Stimulated activated CD8-positive, alpha-beta memory T cell treated with anti-CD3 and anti-CD28 coated beads, Interleukin-12 subunit alpha, Interleukin-12 subunit beta, amount 100 ng/mL, for 4 hours (primary cell): ENCODE measurements at places on chromosomes 11 and 22.

DNA sequence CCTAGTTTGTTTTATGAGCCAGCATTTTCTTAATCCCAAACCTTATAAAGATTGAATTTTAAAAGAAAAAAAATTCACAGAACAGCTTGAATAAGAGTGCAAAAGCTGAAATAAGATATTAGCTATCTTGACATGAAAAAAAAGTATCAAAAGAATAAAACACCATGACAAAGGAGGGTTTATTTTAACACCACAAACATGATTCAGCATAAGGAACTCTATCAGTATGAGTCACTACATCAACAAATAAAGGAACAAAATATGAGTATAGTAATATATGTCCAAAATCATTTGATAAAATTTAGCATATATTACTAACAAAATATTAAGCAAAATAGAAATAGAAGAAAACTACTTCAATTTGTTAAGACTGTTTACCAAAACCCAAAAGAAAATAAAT lies 9.6 kb upstream of the LMO1 start:
- no peak for DNase-seq

DNA sequence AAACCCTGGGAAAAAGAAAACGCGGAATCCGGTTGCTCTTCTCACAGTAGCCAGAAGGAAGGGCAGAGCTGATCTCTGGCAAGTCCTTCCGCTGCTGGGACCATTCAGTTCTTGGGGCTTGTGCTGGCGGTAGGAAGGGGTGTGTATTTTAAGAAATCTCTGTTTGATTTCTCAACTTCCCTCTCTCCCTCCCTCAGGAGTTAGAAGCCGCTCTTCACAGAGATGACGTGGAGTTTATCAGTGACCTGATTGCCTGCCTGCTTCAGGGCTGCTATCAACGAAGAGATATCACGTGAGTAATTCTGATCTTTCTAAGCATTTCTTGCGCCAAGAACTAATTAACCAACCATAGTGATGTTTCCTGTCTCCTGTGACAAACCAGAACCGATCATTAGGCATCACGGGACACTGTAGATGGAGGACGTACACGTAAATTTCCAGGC lies 85.9 kb upstream of the SLC25A18 start:
- DNase-seq: no peak

GRCh38 chr11:65390099-65390941 lies 3.9 kb downstream of the FRMD8 start:
- no peak for DNase-seq

DNA sequence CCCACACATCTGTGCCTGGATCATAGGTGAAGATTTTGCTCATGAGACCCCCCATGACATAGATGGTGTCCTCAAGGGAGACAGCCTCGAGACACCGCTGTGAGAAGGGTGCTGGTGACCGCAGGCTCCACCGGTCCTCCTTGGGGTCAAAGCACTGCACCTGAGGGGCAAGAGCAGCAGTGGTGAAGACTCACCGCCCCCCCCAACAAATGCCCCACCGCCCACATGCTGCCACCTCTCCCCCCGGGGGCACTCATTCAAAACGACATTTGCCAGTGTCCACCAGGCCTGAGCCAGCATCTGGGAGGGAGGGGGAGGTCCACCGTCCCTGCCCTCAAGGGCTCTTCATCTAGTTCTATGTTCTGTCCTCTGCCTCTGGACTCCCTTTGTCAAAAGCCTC lies 9.3 kb downstream of the KLHL35 start:
- DNase-seq: no peak

GRCh38 chr11:130188585-130189347 lies 29.2 kb downstream of the ST14 start:
- DNase-seq: no peak

GRCh38 chr11:17020831-17021230 lies 6.6 kb upstream of the PLEKHA7 start:
- no peak for DNase-seq

GRCh38 chr11:121965330-121965729 lies 150.7 kb downstream of the BLID start:
- no peak for DNase-seq

- DNase-seq: no peak
Measured at GRCh38 chr11:46337626-46338345, 9.5 kb upstream of the DGKZ start.

DNA sequence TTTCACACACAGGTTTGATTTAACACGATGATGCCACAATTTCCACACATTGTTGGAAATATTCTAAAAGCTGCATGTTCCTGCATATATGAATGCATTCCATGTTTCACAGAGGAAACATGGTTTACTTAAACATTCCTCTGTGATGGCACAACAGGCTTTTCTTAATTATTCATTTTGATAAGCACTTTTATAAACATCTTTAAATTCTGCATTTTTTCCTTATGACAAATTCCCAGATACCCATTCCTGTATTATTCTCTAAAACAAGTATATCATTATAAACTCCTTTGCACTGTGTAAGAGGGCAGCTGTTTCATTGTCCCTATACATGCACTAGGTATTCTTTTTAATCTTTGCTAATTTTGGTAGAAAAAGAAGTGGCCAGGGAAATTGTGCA lies 532.3 kb downstream of the SOX6 start:
- DNase-seq: no peak

GRCh38 chr22:26565181-26565580 lies 24.8 kb downstream of the TPST2 start:
- DNase-seq: no peak

DNA sequence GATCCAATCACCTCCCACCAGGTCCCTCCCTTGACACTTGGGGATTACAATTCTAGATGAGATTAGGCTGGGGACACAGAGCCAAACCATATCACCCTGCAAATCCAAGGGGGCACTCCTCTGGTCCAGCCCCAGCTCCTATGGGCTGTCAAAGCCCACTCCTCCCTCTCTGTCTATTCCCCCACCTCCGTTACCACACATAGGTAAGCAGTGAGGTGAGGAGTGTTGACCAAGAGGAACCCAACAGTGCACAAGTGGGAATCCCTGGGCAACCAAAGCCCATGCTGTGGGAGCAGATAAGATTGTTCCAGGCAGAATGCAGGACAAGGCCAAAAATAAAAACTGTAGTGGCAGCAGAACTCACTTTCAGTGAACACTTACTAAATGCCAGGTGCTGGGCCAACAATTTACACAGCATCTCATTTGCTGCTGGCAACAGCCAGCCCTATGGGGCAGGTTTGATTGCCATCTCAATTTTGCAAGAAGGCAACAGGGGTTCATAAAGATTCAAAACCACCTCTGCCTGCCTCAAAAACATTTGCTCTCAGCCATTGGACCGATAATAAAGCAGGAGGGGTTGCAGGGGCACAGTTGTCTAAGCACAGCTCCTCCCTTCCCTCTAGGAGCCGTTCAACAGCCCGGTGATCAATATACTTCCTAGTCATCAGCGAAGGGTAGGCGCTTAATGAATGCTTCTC lies 8.9 kb downstream of the SDF2L1 start:
- no peak for DNase-seq

DNA sequence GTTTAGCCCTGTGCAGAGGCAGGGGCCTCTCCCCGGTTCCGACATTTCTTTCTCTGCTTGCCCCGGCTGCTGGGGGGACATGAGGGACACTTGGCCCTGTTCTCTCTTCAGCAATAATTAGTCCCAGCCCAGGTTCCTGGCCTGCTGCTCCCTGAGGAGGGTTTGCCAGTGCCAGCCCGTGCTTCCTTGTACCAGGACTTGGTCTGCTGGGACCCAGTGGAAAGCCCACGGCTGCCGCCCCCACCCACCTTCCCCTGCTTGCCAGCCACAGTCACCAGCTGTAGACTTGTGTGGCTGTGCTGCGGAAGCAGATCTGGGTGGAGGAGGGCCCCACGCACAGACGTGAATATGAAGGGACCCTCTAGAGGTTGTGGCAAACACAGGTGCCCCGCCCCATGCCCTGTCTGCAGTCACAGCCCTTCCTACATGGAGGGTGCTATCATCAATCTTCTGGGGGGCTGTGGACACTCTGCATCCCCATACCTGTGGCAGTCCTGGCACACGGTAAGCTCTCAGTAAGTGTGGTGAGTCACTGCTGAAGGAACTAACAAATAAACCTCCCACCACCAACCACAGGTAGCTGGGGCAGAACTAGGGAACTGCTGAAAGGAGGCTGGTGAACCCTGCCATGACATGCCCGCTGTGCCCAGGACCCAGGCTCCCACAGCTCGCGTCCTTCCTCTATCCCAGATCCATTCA lies 949 bp downstream of the TP53AIP1 start:
- no peak for DNase-seq

DNA sequence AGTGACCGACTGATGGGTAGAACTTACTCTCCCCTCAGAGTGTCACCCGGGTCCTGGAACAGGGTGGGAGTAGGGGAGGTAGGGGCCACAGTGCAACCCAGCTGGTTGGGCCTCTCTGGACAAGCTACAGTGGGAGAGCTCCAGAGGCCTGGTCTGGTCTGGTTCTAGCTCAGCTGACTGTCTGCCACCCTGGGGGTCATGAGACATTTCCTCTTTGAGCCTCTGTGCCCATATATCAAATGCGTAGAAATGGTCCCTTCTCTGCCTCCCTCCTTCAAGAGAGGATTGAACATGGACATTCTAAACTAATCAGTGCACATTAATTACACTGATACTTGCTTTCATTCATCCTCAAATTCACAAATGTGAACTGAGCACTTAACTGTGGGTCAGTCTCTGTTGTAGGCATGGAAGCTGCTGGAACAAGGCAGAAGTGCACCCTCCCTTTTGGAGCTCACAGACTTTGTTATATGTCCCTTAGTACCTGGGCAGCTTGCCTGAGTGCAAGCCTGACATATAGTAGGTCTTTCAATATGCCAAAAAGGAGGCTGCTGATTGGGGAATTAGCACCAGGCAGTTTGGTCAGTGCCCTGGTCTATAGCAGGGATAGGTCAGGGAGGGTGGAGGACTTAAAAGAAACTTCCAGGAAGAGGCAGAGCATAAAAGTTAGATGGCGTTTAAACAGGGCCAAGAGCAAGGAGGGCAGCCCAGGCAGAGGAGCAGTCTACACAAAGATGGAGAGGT lies 25.7 kb downstream of the ARHGEF17 start:
- DNase-seq: no peak

- DNase-seq: no peak
Measured at GRCh38 chr11:95517453-95517852, 272.1 kb downstream of the FAM76B start.

GRCh38 chr22:19704355-19705015 lies 9.8 kb upstream of the SEPTIN5 start:
- DNase-seq: no peak

- DNase-seq: no peak
Measured at GRCh38 chr11:83057721-83058120, 14.0 kb downstream of the RAB30 start.

DNA sequence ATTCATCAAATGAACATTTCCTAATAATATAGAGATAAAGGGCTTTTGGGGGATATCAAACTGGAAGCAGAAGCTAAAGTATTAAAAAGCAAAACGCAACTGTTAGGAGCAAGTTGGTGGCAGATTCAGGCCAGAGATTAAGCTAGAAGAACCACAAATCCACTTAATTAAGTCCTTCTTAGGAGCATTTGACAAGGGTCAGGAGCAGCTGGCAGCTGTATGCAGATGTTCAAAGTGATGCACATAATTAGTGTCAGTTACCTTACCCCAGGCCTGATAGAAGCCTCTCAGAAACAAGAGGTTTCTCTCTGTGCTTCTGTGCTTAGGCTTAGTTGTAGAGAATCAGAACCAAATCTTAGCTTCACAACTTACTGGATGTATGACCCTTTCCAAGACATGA lies 546.5 kb upstream of the ANO5 start:
- DNase-seq: no peak

DNA sequence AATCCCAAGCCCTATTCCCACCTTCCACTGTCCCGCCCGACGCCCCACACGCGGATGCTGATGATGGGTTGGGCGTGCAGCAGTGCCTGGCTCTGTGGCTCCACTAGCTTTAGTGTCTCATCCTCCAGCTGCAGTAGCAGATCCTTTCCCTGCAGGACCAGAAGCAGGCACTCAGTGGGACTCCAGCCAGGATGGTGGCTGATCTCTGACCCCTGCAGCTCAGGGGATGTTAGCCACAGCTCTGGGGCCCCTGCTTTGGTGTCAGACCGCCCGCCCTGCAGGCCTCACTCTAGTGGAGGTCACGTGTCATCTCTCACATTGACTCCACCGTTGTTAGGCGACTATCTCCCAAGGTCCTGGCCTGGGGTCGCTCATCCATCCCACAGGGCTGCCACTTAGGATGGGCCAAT lies 11.8 kb downstream of the SMPD1 start:
- no peak for DNase-seq

GRCh38 chr22:45865561-45866125 lies 111.3 kb downstream of the WNT7B start:
- DNase-seq: no peak

DNA sequence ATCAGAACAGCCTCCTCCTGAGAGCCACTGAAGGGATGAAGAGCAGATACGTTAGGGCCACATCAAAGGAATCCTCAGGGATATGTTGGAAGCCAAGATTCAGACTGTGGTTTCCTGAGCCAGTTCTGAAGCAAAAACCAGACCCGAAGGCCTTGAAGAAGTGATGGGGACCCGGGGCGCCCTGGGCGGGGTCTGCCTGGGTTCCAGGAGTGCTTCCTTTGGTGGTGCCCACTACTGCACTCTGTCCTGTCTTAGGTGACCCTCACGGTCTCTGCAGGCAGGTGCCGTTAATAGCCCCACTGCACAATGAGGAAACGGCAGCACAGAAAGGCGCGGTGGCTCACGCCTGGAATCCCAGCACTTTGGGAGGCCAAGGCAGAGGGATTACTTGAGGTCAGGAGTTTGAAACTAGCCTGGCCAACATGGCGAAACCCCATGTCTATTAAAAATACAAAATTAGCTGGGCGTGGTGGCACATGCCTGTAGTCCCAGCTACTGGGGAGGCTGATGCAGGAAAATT lies 12.9 kb upstream of the SH3BP1 start:
- DNase-seq: no peak

GRCh38 chr11:111370902-111371578 lies 8.0 kb downstream of the POU2AF1 start:
- no peak for DNase-seq

DNA sequence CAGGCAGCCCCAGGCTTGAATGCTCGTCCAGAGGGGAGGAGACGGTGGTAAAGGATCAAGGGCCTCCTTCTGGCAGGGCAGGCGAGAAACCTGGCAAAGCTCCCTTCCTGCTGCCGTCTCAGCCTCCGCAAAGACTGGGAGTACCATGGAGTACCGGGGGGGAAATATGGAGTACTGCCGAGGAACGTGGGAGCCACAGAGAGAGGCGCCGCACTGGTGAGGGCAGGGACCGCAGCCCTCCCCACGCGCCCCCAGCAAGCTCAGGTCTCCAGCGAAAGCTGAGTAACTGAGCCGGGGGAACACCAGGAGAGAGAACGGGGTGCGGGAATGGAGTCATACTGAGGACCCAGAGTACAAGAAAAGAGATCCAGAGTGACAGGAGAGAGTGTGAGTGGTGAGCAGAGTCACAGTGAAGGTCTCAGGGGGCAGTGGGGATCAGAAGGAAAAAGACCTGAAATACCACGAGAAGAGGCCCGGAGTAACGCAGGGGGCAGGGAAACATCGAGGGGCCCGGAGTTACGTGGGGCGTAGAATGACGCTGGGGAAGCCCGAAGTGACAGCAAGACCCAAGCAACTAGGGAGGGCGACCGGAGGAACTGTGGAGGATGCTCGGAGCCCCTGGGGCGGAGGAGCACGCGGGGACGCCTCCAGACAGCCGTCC lies 740 bp downstream of the EML3 start:
- DNase-seq: no peak

- no peak for DNase-seq
Measured at GRCh38 chr11:27656806-27657483, 43.3 kb downstream of the BDNF start.
